Neural progenitor cell (in vitro differentiated cells): ENCODE measurements at places on chromosomes 11 and 22. TPM values are rescaled to one million over a fixed set of nuclear protein-coding genes. Genes with fewer than 3 reads are reported as not detected.

- H3K36me3 ChIP-seq: no peaks in the 10 kb centered on the region
- H3K27me3 ChIP-seq: no peaks in the 10 kb centered on the region
- peaks cover 4% of the 10 kb centered on the region for H3K4me1 ChIP-seq
- DNase-seq: no peak
- H3K4me3 ChIP-seq: no peak overlapping the region
These were observed 44.5 kb downstream of the ME3 start for GRCh38 chr11:86627776-86628455.

- no peaks in the 10 kb centered on the region for H3K36me3 ChIP-seq
- no peak overlapping the region for H3K4me3 ChIP-seq
- H3K4me1 ChIP-seq: peaks cover 31% of the 10 kb centered on the region
- DNase-seq: no peak
- H3K27ac ChIP-seq: no peak overlapping the region
- H3K27me3 ChIP-seq: no peaks in the 10 kb centered on the region
These were observed 17.3 kb upstream of the LMO2 start for GRCh38 chr11:33909150-33909549.

- no peaks in the 10 kb centered on the region for H3K27me3 ChIP-seq
- DNase-seq: no peak
These were observed 11.3 kb downstream of the ABTB2 start for GRCh38 chr11:34346551-34346950.

DNA sequence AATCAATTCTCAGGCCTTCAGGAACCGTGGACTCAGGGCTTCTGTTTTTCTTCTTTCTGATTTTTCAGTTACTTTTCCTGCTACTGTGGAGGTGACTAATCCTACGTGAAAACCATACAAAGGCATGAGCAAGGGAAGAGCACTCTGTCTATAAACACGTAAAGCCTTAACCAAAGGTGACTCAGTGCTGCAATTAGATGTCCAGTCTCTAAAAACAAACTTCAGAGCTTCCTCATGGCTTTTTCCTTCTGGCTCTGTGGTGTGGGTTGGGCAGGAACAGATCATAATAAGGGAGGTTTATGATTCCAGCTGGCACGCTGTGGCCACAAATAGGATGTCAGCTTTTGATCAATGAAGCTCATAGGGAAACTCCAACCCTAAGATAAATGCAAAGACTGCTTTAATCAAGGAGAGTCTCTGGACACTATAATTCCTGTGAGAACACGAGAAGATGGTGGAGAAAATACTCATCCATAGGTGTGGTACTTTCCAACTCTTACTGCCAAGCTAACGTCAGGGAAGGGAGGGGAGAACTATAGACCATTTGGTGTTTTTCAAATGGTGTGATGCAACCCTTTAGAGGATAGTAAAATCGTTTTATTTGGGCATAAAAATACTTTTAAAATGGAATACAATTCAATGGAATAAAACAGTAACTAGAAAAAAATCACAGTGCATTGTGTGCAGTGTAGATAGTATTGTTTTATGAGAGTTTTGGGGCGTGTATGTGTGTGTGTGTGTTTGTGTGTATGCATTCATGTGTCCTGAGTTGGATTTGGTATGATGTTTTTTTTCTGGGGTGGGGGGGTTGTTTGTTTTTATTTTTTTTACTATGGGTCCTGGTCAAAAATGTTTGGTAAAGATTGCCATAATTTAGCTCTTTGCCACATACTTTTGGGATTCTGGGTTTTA lies at the start of gene NXPE2:
Gene NXPE2 (plus strand): TSS at position 403 of the 912 bp plus-strand sequence. CDS start 49 bp downstream, at position 452.
- no peaks in the 10 kb centered on the region for H3K36me3 ChIP-seq
- no peak within 1 kb of the TSS for H3K4me3 ChIP-seq
- no peaks in the 10 kb centered on the region for H3K27me3 ChIP-seq
- H3K4me1 ChIP-seq: no peaks in the 10 kb centered on the region
- H3K27ac ChIP-seq: no peak within 1 kb of the TSS

DNA sequence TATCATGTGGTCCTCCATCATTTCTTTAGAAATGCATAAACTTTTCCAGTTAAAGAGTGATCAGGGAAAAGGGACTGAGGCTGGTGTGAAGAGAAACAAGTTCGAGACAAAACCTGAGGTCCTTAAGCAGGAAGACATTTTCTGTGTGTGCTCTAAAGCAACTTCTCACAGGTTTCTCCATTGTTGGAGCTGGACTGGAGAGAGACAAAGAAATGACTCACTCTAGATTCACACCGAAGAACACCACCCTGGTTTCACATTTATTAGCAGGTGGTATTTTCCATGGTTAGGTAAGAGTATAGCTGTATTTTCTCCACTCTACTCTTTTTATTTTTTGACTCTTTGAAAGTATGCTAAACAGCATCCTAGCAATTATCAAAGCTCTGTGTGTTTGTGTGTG lies 736.4 kb downstream of the KCNA4 start:
- no peak overlapping the region for H3K27ac ChIP-seq
- no peaks in the 10 kb centered on the region for H3K36me3 ChIP-seq
- no peaks in the 10 kb centered on the region for H3K4me1 ChIP-seq
- DNase-seq: no peak
- H3K4me3 ChIP-seq: no peak overlapping the region

Gene OR52N4
- 0.12 TPM in 1 of 2 replicates, not detected in the other for total RNA-seq

Gene ASRGL1
- 44.5 and 56.8 TPM in 2 replicates for total RNA-seq
